Bone marrow (tissue), 2 donors: ENCODE measurements at places on chromosomes 7 and 10.

DNA sequence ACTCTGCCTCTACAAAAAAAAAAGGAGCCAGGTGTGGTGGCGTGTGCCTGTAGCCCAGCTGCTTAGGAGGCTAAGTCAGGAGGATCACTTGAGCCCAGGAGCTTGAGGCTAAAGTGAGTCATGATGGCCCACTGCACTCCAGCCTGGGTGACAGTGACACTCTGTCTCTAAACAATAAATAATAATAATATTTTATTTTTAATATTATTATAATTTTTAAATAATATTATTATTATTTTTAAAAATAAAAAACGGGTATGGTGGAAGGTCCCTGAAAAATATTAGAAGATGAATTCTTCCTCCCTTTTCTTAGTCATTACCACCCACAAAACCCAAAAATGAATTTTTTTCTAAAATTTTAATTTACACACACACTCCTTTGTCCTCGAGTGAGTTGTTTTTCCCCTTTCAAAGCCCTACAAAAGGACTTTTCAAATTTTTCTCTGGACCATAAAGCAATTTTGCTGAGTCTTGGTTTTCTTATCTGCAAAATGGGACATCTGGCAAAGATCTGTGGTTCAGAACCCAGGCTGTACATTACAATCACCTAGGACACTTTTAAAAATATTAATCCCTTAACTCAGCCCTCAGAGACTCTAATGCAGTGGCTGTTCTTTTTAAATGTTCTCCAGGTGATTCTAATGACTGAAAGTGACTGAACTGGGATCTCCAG is 174.0 kb upstream of the NEBL start:
- no peak for DNase-seq

- no peak for DNase-seq
These were observed 4.9 kb downstream of the TMEM130 start for GRCh38 chr7:98864731-98865453.

DNA sequence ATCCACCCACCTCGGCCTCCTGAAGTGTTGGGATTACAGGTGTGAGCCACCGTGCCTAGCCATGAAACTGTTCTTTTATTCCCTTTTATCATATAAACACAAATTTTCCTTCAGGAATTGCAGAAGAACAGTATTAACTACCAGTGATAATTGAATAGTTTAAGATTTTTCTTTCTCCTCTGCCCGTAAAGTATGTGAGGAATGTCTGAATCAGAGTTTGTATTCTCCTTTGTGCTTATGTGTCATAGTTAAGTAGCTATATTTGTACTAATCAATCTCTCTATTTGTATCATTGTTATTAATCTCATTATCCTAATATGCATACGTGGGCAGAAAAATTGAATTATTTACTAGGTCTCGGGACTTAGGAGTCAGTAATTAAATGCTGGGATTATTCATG is 83.6 kb downstream of the ZNF277 start:
- no peak for DNase-seq

- no peak for DNase-seq
These were observed 78.9 kb downstream of the FOXL3 start for GRCh38 chr7:368651-369475.

DNA sequence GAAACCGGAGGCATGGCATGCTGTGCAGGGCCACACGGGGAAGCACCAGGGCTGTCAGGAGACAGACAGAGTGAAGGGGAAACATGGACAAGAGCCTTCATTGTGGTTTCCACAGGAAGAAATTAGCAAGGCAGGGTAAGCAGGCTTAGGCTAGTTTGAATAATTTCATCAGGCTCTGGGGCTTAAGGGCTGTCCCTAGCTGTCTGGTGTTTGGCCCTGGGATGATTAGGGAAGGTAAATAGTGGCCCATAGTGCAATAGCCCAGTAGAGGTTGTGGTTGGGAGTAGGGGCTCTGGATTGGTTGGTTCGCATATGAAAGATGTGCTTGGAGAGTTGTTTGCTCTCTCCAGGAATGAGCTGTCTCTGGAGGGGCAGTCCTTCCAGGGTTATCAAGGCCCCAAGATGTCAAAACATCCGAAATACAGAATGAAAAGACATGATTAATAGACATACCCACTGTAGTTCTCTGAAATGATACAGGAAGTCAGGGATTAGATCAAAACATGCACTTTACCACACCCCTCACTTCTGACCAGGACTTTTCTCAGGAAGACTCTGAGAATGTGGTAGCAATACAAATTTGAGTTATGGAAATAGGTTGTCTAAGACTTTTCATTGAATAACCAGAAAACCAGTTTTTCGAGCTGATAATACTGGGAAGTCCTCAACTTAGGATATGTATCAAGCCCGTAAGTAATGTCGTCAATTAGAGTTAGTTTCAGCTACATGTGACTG is 224.9 kb upstream of the NFE2L3 start:
- DNase-seq = no peak

- DNase-seq = peak; percentile 36
These were observed 218.7 kb downstream of the ABCA13 start for GRCh38 chr7:48389977-48390376.

DNA sequence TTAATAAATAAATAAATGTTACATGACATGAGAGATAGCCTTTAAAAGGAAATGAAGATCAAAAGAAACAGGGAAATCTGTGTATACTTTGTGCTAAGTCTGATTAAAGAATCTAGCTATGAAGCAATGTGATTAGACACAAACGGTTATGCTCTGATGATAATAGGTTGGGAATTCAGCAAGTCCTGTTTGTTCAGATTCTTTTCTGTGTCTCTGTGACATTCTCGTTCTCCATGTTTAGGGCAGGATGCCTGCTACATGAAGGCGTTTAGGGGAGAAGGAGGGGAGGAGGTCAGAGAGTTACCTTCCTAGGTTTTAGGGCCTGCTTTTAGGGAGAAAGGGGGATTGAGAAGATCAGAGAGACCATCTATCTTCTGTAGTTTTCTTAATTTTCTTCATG is 555.3 kb downstream of the DNAJB9 start:
- no peak for DNase-seq

GRCh38 chr10:78266741-78267469 is 233.2 kb downstream of the RPS24 start:
- no peak for DNase-seq

GRCh38 chr10:2925631-2926030 is 141.7 kb upstream of the PFKP start:
- no peak for DNase-seq

GRCh38 chr10:80598084-80598798 is 60.5 kb downstream of the SH2D4B start:
- no peak for DNase-seq
